Bone marrow (tissue), 2 donors: ENCODE measurements at places on chromosomes 13 and 19.

DNA sequence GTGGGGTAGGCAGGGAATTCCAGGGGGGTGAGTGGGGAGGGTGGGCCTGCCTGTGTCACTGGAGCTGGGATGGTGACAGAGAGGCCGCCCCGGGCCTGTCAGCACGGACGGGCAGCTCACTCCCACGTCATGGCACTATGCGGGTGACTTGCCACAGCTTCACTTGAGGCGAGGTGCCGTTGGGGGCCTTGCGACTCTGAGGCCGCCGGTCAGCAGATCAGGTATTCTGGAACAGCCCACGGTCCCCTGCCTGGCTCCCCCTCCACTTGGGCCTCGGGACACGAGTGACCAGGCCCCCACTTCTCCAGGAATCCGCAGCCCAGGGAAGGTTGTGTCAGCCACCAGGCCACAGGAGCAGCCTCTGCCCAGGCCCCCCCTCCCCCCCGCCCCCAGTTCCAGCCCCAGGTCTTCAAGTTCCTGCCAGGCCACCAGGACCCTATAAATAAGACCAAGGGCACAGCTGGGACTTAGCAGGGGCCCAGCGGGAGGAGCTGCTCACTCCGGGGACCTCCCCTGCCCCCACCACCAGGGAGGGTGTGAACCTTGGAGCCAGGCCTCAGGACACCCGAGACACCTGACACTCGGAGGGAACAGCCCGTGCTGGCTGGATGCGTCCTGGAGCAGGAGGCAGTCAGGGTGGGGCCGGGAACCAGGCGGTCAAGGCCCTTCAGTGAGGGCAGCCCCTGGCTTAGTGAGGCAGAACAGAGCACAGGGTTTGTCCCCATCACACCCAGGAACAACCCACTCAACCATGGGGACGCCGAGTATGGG, 2.7 kb upstream of the MIDN start:
- DNase-seq = no peak

- DNase-seq = no peak
Measured at GRCh38 chr19:4694211-4694987, 24.3 kb upstream of the MYDGF start.

GRCh38 chr19:10533646-10534386, 9.9 kb upstream of the ATG4D start:
- DNase-seq = no peak

DNA sequence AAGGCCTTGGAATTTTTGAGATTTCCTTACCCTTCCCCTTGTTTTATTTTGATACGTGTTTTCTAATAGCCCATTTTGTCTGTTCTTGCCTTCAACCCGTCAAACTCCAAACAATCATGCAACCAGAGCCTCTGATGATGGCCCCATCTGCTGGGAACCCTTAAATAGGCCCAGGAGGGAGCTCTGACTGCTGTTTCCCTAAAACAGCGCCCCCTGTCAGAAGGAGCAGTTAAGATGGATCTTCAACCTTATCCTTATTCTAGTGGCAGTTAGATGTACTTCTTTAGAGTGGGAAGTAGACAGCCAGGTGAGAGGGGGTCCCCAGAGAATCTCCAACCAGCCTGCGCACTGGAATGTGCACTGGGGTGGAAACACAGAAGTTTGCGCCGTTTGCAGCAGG, 1031.0 kb upstream of the PCDH9 start:
- DNase-seq = no peak

DNA sequence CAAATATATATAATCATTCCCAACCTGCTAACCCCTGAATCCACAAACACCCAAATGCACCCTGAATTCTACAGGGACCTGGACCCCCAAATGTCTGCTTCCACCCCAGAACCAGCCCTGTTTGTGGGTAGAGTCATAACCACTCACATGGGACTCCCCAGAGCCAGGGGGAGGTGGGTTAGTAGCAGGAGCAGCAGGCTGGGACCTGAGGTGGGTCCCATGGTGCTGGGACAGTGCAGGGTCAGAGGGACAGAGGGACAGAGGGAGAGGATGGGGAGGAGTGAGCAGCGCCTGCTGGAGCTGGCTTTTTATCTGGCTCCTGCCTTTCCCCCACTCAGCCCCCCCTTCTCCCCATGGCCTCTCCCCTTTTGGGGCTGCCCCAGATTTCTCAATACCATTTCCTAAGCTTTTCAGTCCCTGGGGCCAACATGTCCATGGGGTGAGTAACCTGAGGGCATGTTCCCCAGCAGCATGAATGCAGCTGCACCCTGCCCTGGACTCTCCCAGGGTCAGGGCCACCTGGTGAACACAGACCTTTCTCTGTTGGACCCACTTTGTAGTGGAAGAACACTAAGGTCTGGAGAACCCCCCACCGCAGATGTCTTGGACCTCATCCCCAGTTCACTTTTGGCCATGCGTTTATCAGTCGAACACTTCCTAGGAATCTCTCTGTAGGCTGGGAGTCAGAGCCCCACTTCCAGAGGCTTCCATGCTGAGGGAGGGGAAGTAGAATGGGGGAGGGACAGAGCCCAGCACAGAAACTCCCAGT, at the start of gene C3:
Gene C3 (minus strand): TSS at position 282 of the 769 bp plus-strand sequence. CDS start 61 bp downstream, at position 221.
- peak; percentile 48 for DNase-seq

DNA sequence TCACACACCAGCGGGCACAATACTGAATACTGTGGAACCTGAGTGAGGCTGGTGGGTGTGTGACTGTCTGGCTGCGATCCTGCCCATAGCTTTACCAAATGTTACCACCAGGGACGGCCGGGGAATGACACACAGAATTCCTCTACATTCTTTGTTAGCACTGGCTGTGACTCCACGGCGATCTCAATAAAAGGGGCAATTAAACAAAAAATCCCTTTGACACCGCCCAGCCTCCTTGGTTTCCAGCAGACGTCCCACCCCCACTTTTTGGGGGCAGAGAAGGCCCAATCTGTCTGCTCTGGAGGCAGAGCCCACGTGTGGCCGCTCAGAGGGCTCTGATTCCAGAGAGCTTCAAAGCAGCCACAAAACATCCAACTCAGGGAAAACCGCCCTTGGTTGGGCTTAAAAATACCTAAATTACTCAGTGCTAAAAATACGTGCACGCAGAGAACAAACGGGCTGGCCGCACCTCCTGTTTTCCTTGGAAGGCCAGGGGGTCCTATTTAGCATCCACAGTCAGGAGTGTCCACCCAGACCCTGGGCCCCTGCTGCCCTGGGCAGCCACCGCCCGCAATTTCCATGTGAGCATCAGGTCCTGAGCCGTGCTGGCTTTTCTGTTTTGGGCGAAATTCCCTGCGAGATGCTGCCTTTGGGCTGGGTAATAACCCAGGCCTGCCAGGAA, 47.8 kb downstream of the GADD45B start:
- no peak for DNase-seq

DNA sequence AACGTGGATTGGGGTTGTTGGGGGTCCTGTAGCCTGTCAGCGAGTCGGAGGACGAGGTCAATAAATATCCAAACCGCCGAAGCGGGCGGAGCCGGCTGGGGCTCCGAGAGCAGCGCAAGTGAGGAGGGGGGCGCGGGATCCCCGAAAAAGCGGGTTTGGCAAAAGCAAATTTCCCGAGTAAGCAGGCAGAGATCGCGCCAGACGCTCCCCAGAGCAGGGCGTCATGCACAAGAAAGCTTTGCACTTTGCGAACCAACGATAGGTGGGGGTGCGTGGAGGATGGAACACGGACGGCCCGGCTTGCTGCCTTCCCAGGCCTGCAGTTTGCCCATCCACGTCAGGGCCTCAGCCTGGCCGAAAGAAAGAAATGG, 754 bp upstream of the SIX5 start:
- DNase-seq = peak; percentile 80
